ENCODE measurements at places on chromosomes 12 and 14. TPM values are rescaled to one million over a fixed set of nuclear protein-coding genes. Genes with fewer than 3 reads are reported as not detected.

The GRIP1 gene
- total RNA-seq, result 1.2 TPM

The RNASE7 gene
- not detected for total RNA-seq

The AMHR2 gene
- total RNA-seq, result not detected

The ABCB9 gene
- 16.9 TPM for total RNA-seq

The ITGA7 gene
- total RNA-seq, result 1.0 TPM

The TAS2R9 gene
- not detected for total RNA-seq

The PPP1R3E gene
- total RNA-seq, result 4.1 TPM

The HOXC10 gene
- 0.44 TPM for total RNA-seq

The IL22 gene
- not detected for total RNA-seq

The APOF gene
- total RNA-seq, result not detected

The FOXN4 gene
- not detected for total RNA-seq

The CCDC196 gene
- total RNA-seq, result not detected

The TAS2R43 gene
- 1.8 TPM for total RNA-seq

The TMTC1 gene
- total RNA-seq, result 5.1 TPM

GRCh38 chr14:90812109-90812508 lies 4.1 kb downstream of the TTC7B start:
- peaks cover 16% of the 10 kb centered on the region for H3K4me1 ChIP-seq
- H3K27me3 ChIP-seq, result no peaks in the 10 kb centered on the region
- H3K27ac ChIP-seq, result no peak overlapping the region
- no peak for DNase-seq

GRCh38 chr14:74065746-74066575 lies 18.3 kb downstream of the ALDH6A1 start:
- no peak overlapping the region for H3K27ac ChIP-seq
- peak; percentile 39 for DNase-seq
- H3K4me3 ChIP-seq, result no peak overlapping the region
- H3K4me1 ChIP-seq, result peaks cover 30% of the 10 kb centered on the region

GRCh38 chr12:125104982-125105381 lies 39.7 kb downstream of the AACS start:
- DNase-seq, result no peak
- no peaks in the 10 kb centered on the region for H3K4me1 ChIP-seq
- no peaks in the 10 kb centered on the region for H3K27me3 ChIP-seq
- no peak overlapping the region for H3K4me3 ChIP-seq

DNA sequence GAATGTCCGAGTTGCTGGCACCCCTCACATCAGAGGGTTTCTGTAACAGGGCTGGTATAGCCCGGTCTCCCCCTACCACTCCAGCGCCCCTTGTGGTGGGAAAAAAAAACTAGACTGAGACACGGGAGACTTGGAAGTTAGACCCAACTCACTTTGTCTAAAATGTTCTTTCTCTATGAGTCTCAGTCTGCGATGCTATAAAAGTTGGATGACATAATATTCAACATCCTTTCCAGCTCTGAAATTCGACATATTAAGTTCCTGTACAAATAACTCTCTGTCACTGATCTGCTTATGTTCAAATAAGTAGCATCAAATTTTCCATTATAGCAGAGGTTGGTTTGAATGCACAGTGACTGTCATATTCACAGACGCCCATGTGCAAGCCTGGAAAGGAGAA lies 25.7 kb upstream of the TC2N start:
- H3K27ac ChIP-seq, result no peak overlapping the region
- no peaks in the 10 kb centered on the region for H3K27me3 ChIP-seq
- no peaks in the 10 kb centered on the region for H3K4me1 ChIP-seq
- H3K36me3 ChIP-seq, result no peaks in the 10 kb centered on the region
- DNase-seq, result no peak

- H3K4me3 ChIP-seq, result no peak overlapping the region
- no peaks in the 10 kb centered on the region for H3K27me3 ChIP-seq
- DNase-seq, result no peak
- no peaks in the 10 kb centered on the region for H3K36me3 ChIP-seq
- H3K4me1 ChIP-seq, result no peaks in the 10 kb centered on the region
- no peak overlapping the region for H3K27ac ChIP-seq
Observed at GRCh38 chr14:87306409-87307168, 686.4 kb downstream of the GALC start.

- peak; percentile 46 for DNase-seq
- H3K27me3 ChIP-seq, result no peaks in the 10 kb centered on the region
- no peaks in the 10 kb centered on the region for H3K4me1 ChIP-seq
- H3K27ac ChIP-seq, result no peak overlapping the region
- no peak overlapping the region for H3K4me3 ChIP-seq
Observed at GRCh38 chr14:55731881-55732498, 152.0 kb downstream of the KTN1 start.

GRCh38 chr14:33040372-33041140 lies 101.9 kb downstream of the NPAS3 start:
- H3K27me3 ChIP-seq, result no peaks in the 10 kb centered on the region
- no peak overlapping the region for H3K4me3 ChIP-seq
- no peak overlapping the region for H3K27ac ChIP-seq
- no peaks in the 10 kb centered on the region for H3K4me1 ChIP-seq
- DNase-seq, result no peak

DNA sequence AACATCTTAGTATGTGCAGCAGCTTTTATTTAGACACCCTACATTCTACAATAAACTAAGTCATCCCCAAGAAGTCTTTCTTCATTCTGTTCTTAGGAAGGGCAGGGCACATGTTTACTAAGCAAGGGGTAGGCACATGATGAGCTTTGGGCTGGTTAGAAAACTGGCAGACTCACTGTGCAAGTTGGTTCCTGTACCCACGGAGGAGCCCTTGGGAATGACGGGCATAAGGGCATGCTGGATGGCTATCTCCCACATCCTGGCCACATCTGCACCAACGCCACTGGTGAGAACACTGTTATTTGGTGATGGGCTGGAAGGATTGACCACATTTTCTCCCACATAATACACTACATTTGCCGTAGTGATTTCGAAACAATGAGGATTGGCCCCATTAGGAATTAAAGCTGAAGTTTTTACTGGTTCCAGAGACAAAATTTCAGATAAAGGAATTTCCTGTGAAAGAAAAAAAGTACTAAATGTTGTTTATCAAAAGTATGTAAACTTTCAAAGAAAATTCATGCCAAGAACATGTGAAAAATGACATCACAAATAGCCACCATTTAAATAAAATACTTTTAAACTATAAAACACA lies 297.0 kb downstream of the PRKD1 start:
- H3K27me3 ChIP-seq, result no peaks in the 10 kb centered on the region
- H3K27ac ChIP-seq, result no peak overlapping the region
- no peak overlapping the region for H3K4me3 ChIP-seq
- no peak for DNase-seq
- H3K4me1 ChIP-seq, result no peaks in the 10 kb centered on the region

- no peak overlapping the region for H3K27ac ChIP-seq
- no peak overlapping the region for H3K4me3 ChIP-seq
- DNase-seq, result no peak
- H3K4me1 ChIP-seq, result no peaks in the 10 kb centered on the region
Observed at GRCh38 chr12:39402922-39403321, 40.0 kb downstream of the KIF21A start.

DNA sequence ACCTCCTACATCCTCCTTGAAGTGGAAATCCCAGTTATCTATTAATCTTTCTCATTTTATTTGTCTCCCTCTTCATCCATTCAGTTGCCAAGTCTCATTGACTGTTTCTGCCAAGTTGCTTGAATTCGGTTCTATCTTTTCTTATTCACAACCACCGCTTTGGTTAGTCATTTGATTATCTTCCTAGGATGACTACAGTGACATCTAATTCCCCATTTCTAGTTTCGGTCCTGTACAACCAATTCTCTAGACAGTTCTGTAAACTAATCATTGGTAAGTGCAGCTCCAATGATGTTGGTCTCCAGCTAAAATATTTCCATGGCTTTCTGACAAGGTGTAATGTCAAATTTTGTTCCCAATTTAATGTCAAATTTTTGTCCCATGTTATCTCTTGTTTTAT lies 220.1 kb downstream of the ADAMTS20 start:
- H3K36me3 ChIP-seq, result no peaks in the 10 kb centered on the region
- no peak for DNase-seq
- no peak overlapping the region for H3K27ac ChIP-seq
- no peak overlapping the region for H3K4me3 ChIP-seq
- peaks cover 7% of the 10 kb centered on the region for H3K4me1 ChIP-seq

DNA sequence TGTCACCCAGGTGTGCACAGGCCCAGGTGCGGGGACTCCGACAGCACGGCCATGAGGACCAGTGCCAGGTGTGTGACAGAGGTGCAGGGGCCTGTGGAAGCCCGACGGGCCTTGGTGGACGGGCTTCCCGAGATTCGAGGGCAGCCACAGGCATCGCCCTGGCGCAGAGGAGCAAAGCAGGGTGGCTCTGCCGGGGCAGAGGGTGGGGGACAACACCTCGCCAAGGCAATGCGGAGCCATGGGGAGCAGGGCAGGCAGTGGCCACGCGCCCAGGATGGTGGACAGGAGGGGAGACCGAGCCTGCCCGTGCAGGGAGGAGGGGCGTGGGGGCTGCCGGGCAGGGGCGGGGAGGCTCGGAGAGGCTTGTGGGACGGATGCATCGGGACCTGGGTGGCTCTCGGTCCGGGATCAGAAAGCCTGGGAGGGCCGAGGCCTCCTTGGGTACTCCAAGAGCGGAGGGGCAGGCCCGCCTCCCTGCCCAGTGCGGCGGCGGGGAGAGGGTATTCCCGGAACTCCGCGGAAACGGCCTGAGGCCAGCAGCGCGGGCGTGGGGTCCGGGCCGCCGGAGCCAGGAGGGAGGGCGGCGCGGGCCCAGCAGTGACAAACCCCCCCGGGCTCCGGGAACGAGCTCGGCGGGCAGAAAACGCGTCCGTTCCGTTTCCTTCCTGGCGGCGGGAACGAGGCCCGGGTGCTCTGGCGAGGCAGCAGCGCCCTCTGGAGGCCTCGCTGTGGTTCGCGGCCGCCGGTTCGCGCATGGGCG lies 1.6 kb downstream of the TMEM121 start:
- H3K4me3 ChIP-seq, result peak overlapping the region; percentile 26
- H3K4me1 ChIP-seq, result peaks cover 17% of the 10 kb centered on the region
- H3K36me3 ChIP-seq, result no peaks in the 10 kb centered on the region
- DNase-seq, result peak; percentile 61
- H3K27me3 ChIP-seq, result peaks cover 7% of the 10 kb centered on the region

GRCh38 chr14:96362965-96363750 lies at the start of the genes ATG2B and GSKIP:
ATG2B (minus strand) TSS chr14:96363341; CDS start chr14:96362976, 365 bp downstream.
GSKIP (plus strand) TSS chr14:96363526; CDS start chr14:96382248, 18,722 bp downstream.
- peak; percentile 90 for DNase-seq
- peaks cover 23% of the 10 kb centered on the region for H3K4me1 ChIP-seq
- H3K36me3 ChIP-seq, result no peaks in the 10 kb centered on the region
- H3K4me3 ChIP-seq, result peak within 1 kb of the TSS; percentile 80

GRCh38 chr14:36690311-36691040 lies 28.8 kb downstream of the PAX9 start:
- H3K36me3 ChIP-seq, result no peaks in the 10 kb centered on the region
- H3K27ac ChIP-seq, result no peak overlapping the region
- H3K4me1 ChIP-seq, result no peaks in the 10 kb centered on the region

GRCh38 chr12:55875704-55876467 lies 33.1 kb upstream of the MMP19 start:
- H3K27me3 ChIP-seq, result no peaks in the 10 kb centered on the region
- no peak for DNase-seq
- H3K4me1 ChIP-seq, result no peaks in the 10 kb centered on the region
- no peak overlapping the region for H3K27ac ChIP-seq
- H3K4me3 ChIP-seq, result no peak overlapping the region
- H3K36me3 ChIP-seq, result no peaks in the 10 kb centered on the region

DNA sequence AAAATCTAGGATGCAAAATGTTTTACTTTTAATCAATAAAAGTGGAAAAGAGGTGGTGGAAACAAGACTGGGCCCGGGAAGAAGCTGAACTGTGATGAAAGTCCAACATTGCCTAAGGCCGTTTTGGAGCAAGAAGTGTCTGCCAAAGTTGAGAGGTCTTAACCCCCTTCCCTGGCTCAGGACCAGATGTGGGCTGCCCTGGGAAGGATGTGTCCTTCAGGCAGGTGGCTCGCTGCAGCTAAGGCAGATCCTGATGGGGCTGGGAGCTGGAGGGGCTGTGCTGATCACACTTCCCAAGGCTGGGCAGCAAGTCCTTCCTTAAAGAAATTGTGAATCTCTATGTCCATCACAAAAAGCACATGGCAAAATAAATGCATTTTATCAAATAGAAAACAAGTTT lies 581.6 kb downstream of the GALC start:
- no peaks in the 10 kb centered on the region for H3K27me3 ChIP-seq
- no peaks in the 10 kb centered on the region for H3K36me3 ChIP-seq
- H3K4me3 ChIP-seq, result no peak overlapping the region
- DNase-seq, result no peak
- H3K4me1 ChIP-seq, result no peaks in the 10 kb centered on the region
- H3K27ac ChIP-seq, result no peak overlapping the region

- H3K27me3 ChIP-seq, result no peaks in the 10 kb centered on the region
- H3K4me1 ChIP-seq, result no peaks in the 10 kb centered on the region
- H3K27ac ChIP-seq, result no peak overlapping the region
- no peak for DNase-seq
- no peaks in the 10 kb centered on the region for H3K36me3 ChIP-seq
Observed at GRCh38 chr12:99059824-99060511, 414.9 kb downstream of the APAF1 start.

GRCh38 chr14:88516861-88517357 lies 37.9 kb downstream of the PTPN21 start:
- no peak for DNase-seq
- H3K4me3 ChIP-seq, result no peak overlapping the region
- no peak overlapping the region for H3K27ac ChIP-seq
